Activated T-cell treated with anti-CD3 and anti-CD28 coated beads for 1 hour (primary cell): ENCODE measurements at places on chromosomes 11 and 22.

GRCh38 chr11:133977067-133977677 is 20.4 kb upstream of the IGSF9B start:
- no peak for DNase-seq

DNA sequence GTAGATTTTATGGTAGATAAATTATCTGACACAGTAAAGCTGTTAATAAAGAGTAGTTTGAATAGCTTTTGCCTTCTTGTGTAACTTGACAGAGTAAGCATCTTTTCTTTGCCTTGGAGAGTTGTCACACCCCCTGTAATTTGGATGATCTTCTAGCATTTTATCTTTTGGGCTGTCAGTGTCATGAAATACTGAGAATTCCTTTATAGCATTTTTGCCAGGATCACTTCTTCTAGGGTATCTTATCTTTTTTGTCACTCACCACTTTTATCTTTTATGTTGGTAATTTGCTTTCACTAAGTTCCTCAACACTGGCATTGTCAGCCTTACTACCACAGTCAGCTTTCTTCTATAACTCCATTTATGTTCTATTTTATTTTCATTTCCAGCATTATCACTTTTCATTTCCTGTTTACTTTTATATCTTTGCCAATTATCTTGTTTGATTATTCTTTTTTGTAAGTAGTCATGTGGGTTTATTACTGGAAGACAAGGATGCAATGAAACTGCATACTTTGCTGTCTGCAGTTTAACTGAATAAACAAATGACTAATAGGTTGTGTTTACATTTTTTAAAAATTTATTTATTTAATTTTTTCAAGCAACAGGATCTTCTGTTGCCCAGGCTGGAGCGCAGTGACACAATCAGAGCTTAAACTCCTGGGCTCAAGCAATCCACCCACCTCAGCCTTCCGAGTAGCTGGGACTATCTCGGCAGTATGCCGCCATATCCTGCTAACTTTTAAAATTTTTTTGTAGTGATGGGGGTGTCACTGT is 28.1 kb upstream of the ACAT1 start:
- no peak for DNase-seq

GRCh38 chr11:76284161-76284560 is 77.9 kb upstream of the WNT11 start:
- DNase-seq = no peak

DNA sequence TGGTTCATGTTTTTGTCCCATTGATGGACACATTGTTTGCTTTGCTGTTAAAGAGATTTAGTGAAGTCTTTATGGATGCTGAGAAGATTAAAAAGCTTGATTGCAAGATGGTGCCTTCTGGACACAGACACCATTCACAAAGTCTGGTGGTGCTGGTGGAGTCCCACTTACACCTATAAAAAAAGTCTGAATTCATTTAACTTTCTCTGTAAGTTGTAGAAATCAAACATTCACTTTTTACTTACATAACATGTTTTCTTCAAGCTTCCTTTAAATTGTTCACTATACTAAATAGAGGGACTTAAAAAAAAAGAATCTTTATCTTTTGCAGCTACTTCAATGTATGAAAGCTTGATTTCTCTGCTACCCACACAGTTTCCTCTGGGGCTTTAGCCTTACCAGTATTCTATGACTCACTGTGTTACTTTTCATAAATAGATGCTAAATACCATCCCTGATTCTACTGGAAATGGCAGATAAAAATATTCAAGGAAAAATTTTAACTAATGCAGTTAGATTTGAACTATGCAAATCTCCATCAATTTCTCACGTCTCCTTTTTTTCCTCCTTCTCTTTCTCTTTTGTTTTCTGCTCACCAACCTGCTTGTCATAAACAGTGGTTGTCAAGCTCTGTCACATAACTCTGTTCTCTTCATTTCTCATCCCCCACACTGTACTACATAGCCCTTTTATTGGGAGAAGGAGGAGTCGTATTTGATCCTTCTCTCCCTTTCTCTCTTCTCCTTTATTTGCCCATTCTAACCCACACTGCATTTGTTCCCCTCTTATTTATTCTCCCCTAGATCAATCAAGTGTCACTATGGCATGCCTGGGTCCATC is 89.7 kb downstream of the FAM76B start:
- DNase-seq = no peak

DNA sequence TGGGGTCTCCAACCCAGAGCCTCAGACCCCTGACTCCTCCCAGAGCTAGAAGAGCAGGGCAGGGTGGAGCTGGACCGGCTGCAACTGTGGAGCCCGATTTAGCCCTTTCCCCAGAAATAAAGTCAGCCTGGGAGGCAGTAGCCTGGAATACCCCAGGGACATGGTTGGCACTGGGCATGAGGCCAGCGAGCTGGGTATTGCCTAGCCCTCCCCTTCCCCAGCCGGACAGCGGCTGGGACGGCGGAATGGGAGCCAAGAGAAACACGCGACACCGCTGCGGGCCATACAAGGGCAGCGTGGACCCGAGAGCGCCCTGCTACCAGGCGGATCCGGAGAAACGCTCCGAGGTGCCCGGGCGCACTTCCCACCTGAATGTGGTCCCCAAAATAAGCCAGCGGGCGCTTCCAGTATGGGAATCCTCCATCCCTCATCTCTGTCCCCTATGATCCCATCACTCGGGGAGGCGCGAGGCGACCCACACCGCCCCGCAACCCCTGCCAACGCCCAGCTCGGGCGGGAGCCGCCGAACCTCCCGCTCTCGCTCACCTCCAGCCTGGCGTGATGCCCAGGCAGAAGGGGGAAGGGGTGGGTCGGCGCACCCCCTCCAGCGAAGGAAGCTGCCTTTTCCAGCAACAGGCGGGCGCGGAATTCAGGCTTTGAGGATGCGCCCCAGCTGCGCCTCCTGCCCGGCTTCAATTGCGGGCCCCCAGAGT is 758 bp downstream of the MCAM start:
- no peak for DNase-seq

DNA sequence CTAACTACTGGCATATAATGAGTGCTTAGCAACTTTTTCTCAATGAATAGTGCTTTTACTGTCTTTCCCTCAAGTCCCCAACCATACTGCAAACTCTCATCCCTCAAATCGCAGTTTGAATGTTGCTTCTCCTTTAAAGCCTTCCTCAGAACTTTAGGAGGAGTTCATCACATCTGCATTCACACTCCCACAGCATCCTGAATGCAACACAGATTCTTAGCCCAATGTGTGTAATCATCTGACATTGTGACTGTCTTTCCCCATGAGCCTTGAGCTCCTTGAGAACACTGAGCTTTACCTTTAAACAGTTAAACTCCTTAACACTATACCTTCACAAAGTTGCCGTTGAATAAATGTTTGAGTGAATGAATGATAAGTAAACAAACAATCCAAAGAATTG is 81.7 kb upstream of the FAM181B start:
- no peak for DNase-seq

- DNase-seq = no peak
Observed at GRCh38 chr11:117387992-117388755, 60.5 kb downstream of the CEP164 start.

DNA sequence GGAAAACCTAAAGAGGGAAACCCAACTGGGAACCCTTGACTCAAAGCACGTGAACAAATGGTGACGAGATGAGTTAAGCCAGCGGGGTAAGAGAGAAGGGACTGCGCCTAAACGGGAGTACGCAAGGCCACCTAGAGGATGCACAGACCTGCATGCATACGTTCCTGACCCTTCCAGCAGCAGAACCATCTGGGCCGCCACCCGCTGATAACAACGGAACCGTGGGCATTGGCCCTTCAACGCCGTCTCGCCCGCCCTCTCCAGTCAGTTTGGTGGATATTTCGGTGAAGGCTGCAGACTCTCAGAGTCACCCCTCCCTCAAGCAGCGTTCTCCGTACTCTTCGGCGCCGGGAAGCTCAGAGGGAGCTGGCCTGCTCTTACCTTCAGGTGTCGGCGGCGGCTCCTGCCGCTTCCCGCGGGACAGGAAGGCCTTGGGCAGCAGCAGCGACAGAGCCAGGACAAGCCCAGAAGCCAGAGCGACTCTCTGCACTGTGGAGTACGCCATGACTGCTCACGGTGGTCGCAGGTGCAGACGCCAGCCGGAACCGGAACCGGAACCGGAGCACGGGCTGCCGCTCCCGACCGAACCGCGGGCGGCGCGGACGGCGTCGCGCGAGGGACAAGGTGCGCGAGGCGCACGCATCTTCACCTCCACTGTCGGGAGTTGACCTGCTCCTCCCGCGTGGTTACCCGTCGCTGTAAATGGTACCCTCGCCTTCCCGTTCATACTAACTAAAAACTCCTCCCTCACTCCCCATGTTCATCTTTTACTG is at the start of gene RIC3:
RIC3 (minus strand) TSS at position 541 of the 773 bp plus-strand sequence; CDS start at position 505, 36 bp downstream.
- DNase-seq = peak; percentile 27

DNA sequence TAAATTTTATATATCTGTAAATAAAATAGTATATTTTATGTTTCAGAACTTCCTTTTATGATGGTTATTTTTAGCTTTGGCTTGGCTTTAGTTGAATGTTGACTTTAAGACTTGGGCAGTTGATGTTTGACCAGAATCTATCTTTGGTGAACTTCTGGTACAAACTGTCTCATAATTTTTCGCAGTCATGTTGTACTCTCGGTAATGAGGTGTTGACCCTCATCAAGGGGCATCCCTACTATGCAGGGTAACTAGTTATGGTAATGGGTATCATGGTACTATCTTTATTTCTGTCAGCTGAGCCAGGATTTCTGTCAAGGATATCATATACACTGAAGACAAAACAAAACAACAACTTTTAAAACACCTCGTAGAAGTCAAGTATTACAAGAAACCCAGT is 67.7 kb downstream of the NXPE2 start:
- DNase-seq = no peak

GRCh38 chr11:109405671-109406070 is 16.3 kb upstream of the C11orf87 start:
- no peak for DNase-seq

GRCh38 chr11:75615751-75616150 is 53.1 kb downstream of the MAP6 start:
- DNase-seq = no peak

- no peak for DNase-seq
Observed at GRCh38 chr11:126829716-126830115, 170.9 kb downstream of the KIRREL3 start.

DNA sequence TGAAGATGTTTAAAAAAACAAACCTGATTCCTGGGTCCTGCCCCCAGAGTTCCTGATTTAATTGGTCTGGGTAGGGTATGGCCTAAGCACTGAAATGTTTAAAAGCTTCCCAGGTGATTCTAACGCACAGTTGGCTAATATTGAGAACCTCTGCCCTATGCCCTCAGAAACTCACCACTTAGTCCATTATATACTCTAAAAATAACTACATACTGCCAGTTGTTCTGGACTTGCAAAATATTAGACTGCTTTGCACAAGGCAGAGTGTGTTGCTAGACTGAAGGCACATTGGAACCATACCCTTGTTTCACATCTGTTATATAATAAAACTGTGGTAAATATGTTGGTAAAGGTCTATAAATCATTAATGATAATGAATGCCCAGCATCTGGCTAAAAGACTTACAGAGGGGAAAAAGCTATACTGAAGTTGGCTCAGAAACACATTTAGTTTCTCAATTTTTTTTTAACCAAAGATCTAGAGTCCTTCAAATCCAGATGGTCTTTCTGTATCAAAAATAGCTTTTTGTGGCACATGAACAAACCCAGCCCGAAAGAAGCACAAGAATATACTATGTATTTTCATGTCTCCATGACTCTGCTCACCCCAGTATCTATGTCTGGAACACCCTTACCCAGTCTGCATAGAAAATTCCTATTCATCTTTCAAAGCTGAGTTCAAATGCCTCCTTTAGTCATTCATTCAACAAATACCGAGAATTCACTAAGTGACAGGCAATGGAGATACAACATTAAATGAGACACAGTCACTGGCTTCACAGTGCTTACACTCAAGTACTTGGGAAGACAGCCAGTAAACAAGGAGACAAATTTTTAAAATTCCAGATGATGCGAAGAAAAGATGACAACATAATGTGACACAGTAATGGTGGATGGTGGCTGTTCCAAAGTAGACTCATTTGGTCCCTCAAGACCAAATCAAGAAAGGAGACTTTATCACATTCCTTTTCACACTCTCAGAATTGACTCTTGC is 44.1 kb downstream of the RBFOX2 start:
- no peak for DNase-seq

GRCh38 chr11:77418971-77419597 is 54.8 kb downstream of the PAK1 start:
- DNase-seq = no peak

GRCh38 chr22:34639911-34640310 is 426.0 kb upstream of the ISX start:
- DNase-seq = no peak

DNA sequence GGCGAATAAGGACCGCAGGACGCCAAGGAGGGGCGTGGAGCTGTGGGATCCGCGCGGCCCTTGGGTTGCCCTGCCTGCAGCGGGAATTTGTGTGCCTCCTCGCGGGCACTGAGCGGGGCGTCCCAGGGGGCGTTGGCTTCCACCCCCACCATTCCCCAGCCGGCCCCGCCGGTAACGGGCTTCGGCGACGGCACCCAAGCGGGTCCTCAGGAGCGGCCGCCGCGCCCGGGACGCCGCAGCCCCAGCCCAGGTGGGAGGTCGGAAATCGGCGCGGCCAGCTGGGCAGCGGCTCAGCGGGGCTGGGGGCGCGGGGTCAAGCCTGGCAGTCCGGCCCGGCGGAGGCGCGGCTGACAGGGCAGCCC is 320 bp downstream of the CLTCL1 start:
- peak; percentile 5 for DNase-seq

GRCh38 chr11:122322329-122322728 is 206.3 kb upstream of the BLID start:
- no peak for DNase-seq

DNA sequence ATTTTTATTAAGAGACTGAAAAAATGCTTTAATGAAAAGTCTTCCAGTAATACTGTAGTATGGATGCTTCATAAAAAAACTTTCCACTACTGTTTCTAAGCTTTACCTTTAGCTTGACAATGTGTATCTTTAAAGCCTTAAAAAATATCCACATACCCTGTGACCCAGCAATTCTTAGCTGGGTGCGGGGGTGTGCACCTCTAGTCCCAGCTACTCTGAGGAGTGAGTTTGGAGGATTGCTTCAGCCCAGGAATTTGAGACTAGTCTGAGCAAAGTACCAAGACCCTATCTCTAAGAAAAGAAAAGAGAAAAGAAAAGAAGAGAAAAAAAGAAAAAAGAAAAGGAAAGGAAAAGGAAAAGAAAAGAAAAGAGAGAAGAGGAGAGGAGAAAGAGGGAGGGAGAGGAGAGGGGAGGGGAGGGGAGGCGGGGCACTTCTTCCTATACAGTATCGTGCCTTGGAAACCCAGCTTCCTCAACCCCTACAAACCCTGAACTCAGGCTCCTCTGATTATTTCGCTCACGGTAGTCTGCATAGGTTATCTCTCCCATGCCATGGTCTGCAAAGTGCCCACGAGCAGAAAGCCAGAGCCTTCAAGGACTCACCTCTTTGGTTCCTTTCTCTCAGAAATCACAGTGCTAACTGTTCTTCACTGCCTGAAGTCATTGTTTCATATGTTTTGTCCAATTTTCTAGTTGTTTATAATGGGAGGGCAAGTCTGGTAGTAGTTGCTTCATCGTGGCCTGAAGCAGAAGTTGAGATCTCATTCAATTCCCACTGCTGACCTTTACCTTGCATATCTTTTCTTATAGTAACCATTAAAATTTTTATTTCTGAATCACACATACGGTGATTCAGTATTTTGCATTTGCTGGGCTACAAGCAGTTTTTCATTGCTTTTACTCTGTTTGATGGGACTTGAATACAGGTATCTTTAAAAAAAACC is 82.2 kb downstream of the FAM83F start:
- DNase-seq = no peak
